ENCODE measurements at places on chromosomes 13 and 19.

- DNase-seq, result peak; percentile 67
Measured at GRCh38 chr19:35328851-35329285, at the start of gene CD22. Gene CD22 (plus strand): TSS chr19:35329187. CDS start chr19:35332041, 2,854 bp downstream.

- no peak for DNase-seq
Measured at GRCh38 chr19:40576151-40576584, 505 bp upstream of the SHKBP1 start.

DNA sequence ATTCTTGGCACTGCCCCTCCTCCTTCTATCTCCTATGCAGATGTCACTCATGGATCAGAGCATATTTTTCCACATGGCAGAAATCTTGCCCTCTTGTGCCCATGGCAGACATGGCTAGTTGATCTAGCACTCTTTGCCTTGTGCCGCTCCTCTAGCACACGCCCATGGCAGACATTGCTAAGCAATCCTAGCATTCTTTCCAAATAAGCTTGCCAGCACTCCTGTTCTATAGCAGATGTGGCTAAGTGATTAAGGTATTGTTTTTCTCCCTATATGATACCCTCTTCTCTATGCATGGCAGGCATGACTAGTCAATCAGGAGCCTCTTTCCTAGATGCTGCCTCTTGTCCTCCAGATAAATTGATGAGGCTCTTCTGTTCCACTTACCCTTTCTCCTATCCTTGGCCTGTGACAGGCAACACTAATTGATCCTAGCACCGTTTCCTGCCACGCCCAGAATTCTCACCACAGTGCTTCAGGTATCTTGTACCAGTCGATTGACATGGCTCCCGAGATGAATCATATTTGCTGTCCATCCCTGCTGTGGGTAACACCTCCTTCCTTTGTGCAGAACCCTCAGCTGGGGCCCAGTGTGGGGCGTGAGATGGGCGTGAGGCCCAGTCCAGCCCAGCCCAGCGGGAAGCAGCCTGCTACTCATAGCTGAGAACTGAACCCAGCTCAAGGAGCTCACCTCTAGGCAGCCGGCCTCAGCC lies 26.9 kb downstream of the TMED1 start:
- no peak for DNase-seq

DNA sequence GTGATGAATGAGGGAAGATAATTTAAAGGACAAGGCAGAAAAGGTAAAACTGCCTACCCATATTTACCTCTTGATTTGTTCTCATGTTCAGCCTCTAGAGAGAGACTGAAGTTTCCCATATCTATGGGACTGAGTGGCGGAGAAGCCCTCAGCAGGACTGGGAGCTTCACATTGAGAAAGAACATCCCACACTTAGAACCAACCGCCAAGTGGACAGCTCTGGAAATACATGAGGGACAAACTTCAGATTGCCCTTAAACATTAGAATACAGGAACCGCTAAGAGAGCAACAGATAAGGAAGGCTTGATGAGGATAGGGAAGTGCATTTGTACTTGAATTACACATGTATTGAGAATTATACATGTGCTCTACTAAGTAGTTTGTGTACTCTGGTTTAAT lies 316.0 kb upstream of the MIR17HG start:
- no peak for DNase-seq

GRCh38 chr13:48873081-48873480 lies 102.6 kb upstream of the FNDC3A start:
- DNase-seq, result no peak

- DNase-seq, result no peak
Measured at GRCh38 chr19:46015687-46016425, 7.0 kb downstream of the PGLYRP1 start.
